ENCODE measurements at places on chromosomes 3 and 15.

DNA sequence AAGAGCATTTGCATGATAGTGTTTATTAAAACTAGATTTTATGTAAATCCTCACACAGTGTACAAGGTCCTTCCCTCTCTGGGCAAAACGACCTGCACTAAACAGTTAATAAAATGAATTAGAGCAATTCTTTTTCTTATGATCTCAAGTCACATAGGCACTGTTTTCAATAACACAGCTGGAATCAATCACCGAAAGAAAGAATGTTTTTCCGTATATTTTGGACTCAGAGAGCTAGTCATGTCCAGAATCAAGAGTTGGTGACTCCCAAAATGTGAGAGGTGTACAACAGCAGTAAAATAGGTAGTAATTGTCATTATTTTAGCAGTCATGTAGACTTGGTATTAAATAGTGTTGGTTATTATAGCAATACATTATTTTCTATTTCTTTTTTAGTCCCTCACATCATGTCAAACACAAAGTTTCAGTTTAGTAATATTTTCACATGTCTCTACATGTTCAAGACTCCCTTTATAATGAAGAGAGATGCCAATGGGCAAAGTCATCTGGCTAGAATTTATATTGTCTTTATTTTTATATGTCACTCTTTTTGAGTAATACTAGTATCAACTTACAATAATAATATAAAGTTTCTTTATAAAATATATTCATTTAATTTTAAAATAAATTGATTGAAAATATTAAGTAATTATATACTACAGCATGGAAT is 448.6 kb upstream of the CDIN1 start:
- no peak for DNase-seq

GRCh38 chr3:125582707-125583106 is 12.6 kb downstream of the OSBPL11 start:
- no peak for DNase-seq

- no peak for DNase-seq
Measured at GRCh38 chr15:33644304-33644703, 324.0 kb upstream of the CHRM5 start.

DNA sequence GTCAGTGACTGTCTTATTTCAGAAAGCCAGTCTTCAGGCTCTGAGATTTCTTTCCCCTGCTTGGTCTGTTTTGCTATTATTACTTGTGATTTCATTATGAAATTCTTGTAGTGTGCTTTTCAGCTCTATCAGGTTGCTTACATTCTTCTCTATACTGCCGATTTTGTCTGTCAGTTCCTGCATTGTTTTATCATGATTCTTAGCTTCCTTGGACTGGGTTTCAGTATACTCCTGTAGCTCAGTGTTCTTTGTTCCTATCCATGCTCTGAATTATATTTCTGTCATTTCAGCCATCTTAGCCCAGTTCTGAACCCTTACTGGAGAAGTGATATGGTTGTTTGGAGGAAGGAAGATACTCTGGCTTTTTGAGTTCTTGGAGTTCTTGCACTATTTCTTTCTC is 40.5 kb downstream of the CEP63 start:
- no peak for DNase-seq

- no peak for DNase-seq
Measured at GRCh38 chr15:46450810-46451182, 816.0 kb downstream of the SQOR start.

GRCh38 chr3:188104050-188104449 is 49.9 kb upstream of the LPP start:
- DNase-seq = no peak

DNA sequence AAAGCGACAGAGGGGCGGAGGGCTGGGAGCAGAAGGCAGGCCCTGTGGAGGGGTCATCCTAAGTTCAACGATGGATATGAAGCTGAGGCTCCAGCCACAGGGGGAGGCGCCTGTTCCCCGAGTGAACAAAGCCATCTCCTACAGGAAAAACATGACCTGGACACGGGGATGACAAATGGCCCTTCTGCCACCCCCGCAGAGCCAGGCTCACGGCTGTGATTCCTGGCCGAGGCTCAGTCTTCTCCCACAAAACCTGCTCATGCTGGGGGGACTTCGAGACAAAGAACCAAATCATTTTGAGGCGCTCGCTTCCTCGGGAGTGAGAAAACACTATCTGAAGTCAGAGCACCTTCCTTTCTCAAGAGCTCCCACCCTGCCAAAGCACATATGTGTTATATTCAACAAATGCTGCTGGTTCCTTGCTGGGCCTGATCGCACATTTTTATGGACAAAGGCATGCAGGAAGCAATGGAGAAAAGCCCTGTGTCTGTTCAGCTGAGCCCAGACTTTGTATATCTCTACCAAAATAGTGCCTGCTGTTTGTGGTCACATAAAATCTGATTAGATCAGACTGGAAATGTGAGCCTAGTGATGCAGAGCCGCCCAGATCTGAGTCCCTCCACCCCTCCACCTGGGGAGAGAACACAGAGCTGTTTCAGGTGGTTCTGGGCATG is 5.6 kb downstream of the RBP1 start:
- no peak for DNase-seq

- no peak for DNase-seq
Measured at GRCh38 chr15:100905850-100906249, 13.3 kb upstream of the LRRK1 start.

DNA sequence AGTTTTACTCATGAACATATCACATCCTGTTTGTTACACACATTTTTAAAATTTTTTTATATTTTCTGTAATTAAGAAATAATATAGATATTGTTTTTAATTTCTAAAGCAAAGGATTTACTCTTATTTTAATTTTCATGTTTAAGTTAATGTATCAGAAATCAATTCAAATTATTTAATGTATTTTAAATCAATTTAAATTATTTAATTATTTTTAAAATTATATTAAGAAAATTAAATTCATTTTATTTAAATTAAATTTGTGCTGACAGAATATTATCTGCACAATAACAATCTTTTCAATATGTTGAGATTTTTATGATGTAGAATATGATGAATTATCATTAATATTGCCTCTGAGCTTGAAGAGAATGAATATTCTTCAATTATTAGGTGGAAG is 681.2 kb upstream of the ALCAM start:
- no peak for DNase-seq

Measured in stimulated activated CD4-positive, alpha-beta T cell treated with anti-CD3 and anti-CD28 coated beads, TNF-alpha, amount 100 ng/mL, for 48 hours (primary cell).